ENCODE measurements at places on chromosomes 3 and 15. TPM values are rescaled to one million over a fixed set of nuclear protein-coding genes. Genes with fewer than 3 reads are reported as not detected.

DNA sequence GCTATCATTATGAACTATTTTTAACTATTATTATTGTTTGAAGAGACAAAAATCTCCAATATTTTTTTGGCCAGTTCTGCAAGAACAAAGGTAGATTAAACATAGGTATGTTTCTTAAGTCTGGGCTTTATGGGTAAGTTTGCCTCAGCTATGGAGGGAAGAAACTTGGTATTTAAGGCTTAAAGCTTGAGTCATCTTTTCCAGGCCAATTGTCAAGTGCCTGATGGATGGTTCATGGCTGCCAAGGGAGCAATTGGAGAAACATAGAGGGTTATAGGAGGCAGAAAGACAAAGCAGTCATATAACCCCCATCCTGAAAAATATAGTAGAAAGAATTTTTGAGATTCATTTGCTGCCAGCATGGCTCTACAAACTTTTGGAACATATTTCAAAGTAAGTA lies 7.2 kb upstream of the STAC start:
- no peak for DNase-seq

RARRES1 gene
- total RNA-seq: 0.81 TPM

RTP3 gene
- not detected for total RNA-seq

DNA sequence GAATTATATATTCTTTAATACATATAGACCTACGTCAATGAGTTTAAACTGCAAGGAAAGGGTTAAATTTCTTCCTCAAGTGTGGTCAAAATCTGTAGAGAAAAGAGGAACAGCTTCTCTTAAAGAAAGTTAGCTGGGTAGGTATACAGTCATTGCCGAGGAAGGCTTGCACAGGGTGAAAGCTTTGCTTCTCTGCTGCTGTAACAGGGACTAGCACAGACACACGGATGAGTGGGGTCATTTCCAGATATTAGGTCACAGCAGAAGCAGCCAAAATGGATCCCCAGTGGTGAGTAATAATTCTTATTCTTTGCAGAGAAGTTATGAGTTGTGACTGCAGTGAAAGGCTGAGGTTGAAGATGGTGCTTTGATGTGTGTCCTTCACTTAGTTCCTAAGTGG lies at the start of gene CD86:
CD86 (plus strand) TSS at position 148 of the 400 bp plus-strand sequence; CDS start at position 276, 128 bp downstream.
- peak; percentile 26 for DNase-seq

GRCh38 chr3:186746008-186746407 lies 28.8 kb downstream of the KNG1 start:
- DNase-seq: peak; percentile 35

- DNase-seq: no peak
Observed at GRCh38 chr3:8734908-8735307, 1.3 kb downstream of the CAV3 start.

GRCh38 chr3:179234199-179234598 lies 16.7 kb downstream of the KCNMB3 start:
- no peak for DNase-seq

NOX5 gene
- under 0.01 TPM for total RNA-seq

- DNase-seq: no peak
Observed at GRCh38 chr15:30650012-30650929, 24.3 kb downstream of the ARHGAP11B start.

DNA sequence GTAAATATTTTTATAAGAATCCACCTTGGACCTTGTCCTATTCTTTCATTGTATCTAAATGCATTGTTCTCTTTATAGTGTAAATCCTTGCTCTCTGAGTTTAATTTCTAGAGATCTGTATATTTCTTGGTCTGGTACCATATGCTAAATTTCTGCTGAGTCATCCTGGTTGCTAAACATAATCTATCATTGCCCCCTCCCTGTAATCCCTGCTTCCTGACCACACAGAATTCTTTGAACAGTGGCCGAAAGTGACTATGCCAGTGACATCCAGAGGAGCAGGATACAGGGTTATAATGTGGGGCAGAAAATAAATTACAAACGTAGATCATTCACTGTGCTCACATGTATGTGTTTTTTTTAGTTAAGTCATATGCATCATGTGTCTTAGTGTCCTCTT lies 143.1 kb downstream of the DIPK2A start:
- DNase-seq: no peak

HHATL gene
- not detected for total RNA-seq

- no peak for DNase-seq
Observed at GRCh38 chr3:64958199-64958843, 270.5 kb upstream of the ADAMTS9 start.

IGSF10 gene
- total RNA-seq: 1.3 TPM

DNA sequence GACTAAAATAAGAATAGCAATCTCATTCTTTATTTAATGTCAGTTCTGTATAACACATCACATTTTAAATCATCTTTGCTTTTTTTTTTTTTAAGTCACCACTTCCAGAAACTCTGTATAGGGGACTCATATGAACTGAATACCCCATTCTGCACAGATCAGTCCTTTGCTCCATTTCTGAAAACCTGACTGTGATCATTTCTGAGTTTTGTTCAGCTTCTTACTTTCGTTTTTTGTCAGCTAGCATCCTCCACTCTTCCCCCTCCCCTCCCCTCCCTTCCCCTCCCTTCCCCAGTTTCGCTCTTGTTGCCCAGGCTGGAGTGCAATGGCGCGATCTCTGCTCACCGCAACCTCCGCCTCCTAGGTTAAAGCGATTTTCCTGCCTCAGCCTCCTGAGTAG lies 49.8 kb upstream of the SGO1 start:
- no peak for DNase-seq

GRCh38 chr3:143203848-143204247 lies 84.3 kb downstream of the CHST2 start:
- no peak for DNase-seq

GRCh38 chr3:131350506-131350905 lies 31.1 kb upstream of the NUDT16 start:
- no peak for DNase-seq

DNA sequence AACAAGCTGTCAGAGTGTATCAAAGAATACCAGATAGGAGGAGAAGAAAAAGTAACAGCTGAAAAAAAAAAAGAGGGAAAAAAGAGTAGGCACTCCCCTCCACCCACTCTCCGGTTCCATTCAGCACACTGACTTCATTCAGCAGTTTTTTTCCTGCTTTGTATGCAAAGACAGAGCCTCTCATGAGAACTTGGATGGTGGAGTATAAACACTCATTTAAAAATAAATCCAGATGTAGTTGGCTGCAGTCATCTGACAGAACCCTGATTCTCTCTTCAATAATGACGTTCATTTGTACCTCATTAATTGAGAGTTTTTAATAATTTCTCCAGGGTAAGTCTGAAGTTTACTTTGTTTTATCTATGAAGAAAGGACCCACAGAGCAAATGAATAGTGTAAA lies 81.0 kb downstream of the TMEM108 start:
- DNase-seq: no peak

CTDSPL gene
- total RNA-seq: 37.4 TPM

KIF9 gene
- 14.5 TPM for total RNA-seq

DNA sequence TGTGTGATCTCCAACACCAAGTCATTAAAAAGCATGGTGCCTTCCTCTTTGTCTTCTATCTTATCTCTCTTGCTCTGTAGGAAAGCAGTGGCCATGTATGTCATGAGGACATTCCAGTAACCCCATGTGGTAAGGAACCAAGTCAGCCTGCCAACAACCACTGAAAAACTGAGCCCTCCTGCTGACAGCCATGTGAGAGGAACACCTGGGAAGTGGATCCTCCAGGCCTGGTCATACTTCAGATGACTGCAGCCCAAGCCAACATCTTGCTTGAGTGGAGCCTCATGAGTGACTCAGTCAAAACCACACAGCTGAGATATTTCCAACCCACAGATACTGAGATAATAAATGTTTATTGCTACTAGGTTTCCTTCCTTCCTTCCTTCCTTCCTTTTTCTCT lies 597.3 kb downstream of the ZIC1 start:
- no peak for DNase-seq

DNA sequence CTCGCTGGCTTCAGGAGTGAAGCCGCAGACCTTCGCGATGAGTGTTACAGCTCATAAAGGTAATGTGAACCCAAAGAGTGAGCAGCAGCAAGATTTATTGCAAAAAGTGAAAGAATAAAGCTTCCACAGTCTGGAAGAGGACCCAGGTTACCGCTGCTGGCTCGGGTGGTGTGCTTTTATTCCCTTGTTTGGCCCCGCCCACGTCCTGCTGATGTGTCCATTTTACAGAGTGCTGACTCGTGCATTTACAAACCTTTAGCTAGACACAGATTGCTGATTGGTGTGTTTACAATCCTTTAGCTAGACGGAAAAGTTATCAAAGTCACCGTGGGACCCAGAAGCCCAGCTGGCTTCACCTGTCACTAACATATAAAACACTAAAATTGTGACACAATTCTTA lies 1464.5 kb downstream of the ZPLD1 start:
- no peak for DNase-seq

DNA sequence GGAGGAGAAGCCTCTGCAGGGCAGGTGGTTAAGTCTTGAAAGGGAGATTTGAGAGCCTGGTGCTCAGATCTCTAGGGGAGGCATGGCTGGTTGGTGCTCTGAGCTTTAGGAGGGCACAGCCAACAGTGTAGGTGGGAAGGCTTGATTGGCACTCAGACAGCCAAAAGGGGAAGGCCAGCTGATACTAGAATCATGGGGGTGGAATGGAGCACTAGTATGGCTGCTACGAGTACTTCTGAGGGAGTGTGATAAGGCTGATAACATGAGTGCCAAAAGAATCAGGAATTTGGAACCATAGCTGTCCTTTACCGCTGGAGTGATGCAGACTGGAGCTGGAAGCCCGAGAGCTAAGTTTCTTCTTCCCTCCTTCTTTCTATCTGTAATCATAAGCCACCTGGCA lies 184.6 kb upstream of the TBC1D5 start:
- no peak for DNase-seq

DNA sequence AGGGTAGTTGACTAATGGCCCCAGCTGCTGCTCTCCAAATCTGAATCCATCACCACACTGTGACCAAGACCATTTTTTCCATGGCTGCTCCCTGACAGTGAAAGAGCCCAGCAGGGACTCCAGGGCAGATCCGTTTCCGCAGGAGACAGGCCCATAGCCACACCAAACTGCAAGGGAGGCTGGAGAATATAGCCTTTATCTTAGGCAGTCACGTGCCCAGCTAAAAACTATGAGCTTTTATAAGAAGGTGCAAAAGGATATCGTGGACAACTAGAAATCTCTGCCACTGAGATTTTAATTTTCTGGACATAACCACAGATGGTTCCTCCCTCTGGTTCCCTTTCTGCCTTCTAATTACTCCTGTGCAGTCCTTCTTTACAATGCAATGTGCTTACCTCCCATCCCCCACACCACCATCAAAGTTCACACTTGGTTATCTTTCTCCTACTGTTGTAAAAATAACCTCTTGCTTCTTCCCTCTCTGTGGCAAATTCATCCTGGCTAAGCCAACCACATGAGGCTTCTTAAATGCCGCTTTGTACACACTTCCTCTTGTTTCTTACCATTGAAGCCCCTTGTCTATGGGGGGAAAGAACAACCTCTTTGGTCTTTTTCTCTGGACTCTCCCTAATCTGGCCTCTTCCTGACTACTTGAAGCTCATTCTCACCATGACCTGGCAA lies 233.7 kb downstream of the SHQ1 start:
- peak; percentile 28 for DNase-seq

GRCh38 chr3:114496466-114496865 lies 202.6 kb downstream of the TIGIT start:
- no peak for DNase-seq

SLC22A13 gene
- total RNA-seq: 0.27 TPM

GRCh38 chr15:90840157-90840855 lies 28.1 kb upstream of the FURIN start:
- no peak for DNase-seq

DNA sequence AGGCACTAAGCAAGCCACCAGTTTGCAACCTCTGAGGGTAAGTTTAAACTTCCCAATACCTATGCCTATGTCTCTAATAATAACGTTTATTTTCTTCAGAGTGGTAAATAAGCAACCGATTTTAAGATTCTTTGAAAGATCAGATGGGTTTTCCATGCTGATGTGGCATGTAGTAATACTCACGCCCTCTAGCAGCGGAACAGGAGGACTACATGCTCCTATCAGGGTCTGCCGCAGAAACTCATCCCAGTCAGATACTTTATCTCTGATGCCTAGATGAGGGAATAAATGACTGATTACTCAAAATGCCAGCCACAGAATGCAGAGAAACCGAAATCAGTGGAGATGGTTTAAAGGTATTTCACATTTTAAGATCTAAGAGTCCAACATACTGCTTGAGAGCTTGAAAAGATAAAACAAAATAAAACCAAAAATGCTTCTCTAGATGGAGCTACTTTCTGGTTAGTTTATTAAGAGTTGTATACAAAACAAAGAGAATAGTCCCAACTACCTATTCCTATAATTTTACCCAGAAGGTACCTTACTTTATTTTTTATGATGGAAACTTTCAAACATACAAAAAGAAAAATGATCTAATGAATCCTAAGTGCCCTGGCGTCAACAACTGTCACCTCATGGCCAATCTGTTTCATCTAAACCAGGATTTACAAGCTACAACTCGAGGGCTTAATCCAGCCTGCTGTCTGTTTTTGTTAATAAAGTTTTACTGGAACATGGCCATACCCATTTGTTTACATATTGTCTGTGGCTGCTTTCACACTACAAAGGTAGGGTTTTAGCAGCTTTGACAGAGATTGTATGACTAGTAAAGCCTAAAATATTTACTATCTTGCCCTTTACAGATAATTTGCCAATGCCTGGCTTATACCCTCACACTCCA lies 37.5 kb upstream of the STIMATE start:
- DNase-seq: peak; percentile 40

- DNase-seq: no peak
Observed at GRCh38 chr3:52433328-52433995, 11.4 kb downstream of the SEMA3G start.
